ENCODE measurements at places on chromosomes 12 and 14. TPM values are rescaled to one million over a fixed set of nuclear protein-coding genes. Genes with fewer than 3 reads are reported as not detected.

Gene CPSF6
- polyA plus RNA-seq: 13.4 TPM

Gene SERPINA12
- polyA plus RNA-seq: not detected

Gene NPAS3
- polyA plus RNA-seq: 0.46 TPM

Gene TAS2R46
- not detected for polyA plus RNA-seq

Gene TSPAN8
- polyA plus RNA-seq: 0.26 TPM

- DNase-seq: no peak
Measured at GRCh38 chr12:108016022-108016564, 113.0 kb upstream of the WSCD2 start.

DNA sequence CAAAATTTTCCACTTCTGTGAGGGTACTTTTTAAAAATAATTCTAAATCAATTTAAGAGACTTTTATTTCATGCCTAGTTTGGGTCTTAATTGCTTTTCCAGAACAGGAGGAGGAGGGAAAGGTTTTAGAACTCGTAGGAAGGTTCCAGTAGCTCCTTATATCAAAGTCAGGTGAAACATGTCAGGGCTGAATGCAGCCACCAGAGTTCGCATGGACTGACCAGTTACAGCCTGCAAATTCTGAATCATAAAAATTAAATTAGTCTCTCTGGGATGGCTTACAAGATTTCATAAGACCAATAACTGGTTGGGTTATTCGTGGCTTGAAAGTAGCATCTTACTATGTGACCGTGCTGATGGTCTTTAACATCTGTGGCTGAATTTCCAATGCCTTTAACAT, 397 bp downstream of the BDKRB1 start:
- no peak for DNase-seq

DNA sequence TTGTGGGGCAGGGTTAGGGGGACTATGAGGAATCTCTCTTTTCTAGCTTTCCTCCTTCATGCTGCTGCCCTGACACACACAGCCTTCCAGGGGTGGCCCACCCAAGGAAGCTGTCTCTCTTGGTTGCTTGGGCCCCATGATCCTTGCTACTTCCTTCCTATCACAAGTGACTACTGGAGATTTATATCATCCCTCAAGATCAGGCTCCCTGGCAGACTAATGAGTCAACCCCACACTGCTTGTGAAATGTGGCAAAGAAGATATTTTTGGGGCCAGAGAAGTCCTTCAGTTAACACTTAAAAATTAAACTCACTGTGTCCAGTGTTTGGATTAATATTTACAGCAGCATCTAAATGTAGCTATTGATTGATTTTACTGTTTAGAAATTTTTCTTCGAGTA, 1.5 kb downstream of the OR4E1 start:
- no peak for DNase-seq

DNA sequence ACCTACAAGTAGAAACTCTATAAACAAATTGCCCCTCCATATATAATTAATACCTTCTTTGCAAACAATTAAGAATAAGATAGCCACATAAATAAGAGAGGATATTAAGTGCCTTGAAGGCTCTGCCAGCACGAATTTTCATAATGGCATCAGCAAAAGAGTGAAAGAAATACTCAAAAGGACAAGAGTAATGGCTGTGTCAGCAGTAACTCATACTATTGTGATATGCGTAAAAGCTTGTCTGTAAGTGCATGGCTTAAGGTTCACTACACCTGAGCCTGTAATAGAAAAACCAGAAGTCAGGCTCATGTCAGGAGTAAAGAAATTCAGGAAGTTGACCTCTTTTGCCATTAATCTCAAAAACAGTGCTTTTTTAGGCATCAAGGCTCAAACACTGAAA, 204.1 kb downstream of the TRHDE start:
- DNase-seq: no peak

GRCh38 chr12:70890895-70891832, 29.4 kb downstream of the PTPRR start:
- no peak for DNase-seq

DNA sequence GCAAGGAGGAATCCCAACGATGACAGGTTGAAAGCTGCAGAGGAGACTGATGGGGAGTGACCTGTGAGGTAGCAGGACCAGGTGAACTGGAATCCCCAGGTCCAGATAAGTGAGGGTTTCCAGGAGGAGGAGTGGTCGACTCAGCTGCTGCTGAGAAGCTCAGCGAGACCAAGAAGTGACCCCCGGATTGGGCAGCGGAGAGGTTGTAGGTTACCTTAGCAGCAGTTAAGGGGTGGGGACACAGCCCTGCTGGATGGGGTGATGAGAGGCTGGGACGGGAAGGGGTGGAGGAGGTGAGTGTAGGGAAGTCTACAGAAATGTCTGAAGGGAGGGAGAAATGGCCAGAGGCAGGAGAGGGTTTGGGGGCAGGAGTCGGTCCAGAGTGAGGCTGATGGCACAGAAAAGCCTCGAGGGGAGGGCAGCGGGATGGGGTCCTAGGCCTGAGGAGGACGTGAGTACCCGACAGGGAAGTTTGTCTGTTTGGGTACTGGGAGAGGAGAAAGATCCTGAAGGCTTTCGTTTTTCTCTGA, 2.6 kb upstream of the RCOR1 start:
- DNase-seq: no peak

Measured in heart left ventricle (tissue), 16 donors.